Activated T-cell treated with anti-CD3 and anti-CD28 coated beads for 48 hours (primary cell): ENCODE measurements at places on chromosomes 7 and 10.

- no peak for DNase-seq
These were observed 1.5 kb downstream of the IFIT1 start for GRCh38 chr10:89393898-89394297.

DNA sequence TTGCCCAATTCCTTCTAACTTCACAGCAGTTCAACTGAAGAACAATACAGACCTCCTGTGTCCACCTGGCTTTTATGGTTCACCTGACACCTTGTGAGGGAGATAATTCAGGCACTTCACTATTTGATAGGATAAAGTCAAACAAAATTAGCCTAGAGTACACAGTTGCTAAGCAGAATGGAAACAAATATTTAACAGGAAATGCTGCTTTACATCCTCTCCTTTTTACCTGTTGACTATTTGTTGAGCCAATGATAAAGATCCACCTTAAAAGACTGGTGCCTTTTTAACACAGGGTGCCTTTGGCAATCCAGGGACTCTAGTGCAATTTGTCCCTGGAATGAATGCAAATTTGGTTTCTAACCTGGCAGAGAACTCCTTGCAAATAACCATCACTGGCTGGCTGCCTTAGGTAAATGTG lies 39.8 kb downstream of the ITPRID1 start:
- DNase-seq = no peak

- no peak for DNase-seq
These were observed 2.7 kb downstream of the VGF start for GRCh38 chr7:101162551-101163278.

DNA sequence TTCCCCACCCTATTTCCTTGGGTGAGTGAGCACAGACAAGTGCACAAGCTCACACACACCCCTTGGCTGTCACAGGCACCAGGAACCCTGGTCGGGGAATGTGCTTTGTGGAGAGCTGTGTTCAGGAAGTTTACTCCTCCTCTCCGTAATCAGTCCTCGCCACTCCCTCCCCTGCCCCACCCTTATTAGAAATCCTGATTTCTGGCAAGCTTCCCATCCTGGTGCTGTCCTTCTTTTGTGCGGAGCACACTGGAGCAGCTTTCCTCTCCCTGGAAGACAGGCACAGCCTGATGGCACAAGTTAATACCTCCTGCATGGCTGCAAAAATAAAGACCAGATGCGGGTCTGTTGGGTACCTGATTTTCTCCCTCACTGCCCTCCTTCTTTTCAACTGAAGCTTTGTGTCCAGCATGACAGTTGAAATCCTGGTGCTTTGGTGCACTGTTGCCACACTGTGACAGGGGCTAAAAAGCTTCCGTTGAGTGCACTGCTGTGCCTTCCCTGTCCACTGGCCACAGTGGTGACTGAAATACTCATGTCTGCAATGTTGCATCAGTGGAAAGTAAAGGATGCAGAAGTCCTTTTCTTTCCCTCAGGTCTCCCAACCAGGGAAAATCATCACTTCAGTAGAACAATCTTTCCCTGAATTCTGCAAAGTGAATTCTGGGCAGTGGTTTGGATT lies 55.0 kb downstream of the LRRC4 start:
- no peak for DNase-seq

GRCh38 chr7:1514995-1515401 lies 10.8 kb upstream of the INTS1 start:
- no peak for DNase-seq

GRCh38 chr7:77685233-77685632 lies 11.0 kb upstream of the RSBN1L start:
- no peak for DNase-seq

DNA sequence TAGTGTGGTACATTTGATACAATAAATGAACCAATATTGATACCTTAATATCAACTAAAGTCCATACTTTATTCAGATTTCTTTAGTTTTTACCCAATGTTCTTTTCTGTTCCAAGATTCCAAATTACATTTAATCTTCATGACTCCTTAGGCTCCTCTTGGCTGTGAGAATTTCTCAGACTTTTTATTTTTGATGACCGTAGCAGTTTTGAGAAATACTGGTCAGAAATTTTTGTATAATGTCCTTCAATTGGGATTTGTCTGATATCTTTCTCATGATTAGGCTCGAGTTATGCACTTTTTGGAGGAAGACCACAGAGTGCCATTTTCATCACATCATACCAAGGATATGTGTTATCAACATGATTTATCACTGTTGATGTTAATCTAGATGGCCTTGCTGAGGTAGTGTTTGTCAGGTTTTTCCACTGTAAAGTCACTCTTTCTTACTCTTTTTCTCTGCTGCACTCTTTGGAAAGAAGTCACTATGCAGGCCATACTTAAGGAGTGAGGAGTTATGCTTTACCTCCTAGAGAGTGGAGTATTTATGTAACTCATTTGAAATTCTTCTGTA lies 12.9 kb upstream of the ENTPD1 start:
- DNase-seq = no peak

GRCh38 chr7:70040970-70041766 lies 442.9 kb downstream of the AUTS2 start:
- no peak for DNase-seq

GRCh38 chr7:154735766-154736165 lies 267.2 kb downstream of the PAXIP1 start:
- no peak for DNase-seq

GRCh38 chr7:139940866-139941265 lies 111.8 kb downstream of the TBXAS1 start:
- DNase-seq = no peak

- DNase-seq = no peak
These were observed 22.5 kb downstream of the LRRC27 start for GRCh38 chr10:132354356-132355094.

DNA sequence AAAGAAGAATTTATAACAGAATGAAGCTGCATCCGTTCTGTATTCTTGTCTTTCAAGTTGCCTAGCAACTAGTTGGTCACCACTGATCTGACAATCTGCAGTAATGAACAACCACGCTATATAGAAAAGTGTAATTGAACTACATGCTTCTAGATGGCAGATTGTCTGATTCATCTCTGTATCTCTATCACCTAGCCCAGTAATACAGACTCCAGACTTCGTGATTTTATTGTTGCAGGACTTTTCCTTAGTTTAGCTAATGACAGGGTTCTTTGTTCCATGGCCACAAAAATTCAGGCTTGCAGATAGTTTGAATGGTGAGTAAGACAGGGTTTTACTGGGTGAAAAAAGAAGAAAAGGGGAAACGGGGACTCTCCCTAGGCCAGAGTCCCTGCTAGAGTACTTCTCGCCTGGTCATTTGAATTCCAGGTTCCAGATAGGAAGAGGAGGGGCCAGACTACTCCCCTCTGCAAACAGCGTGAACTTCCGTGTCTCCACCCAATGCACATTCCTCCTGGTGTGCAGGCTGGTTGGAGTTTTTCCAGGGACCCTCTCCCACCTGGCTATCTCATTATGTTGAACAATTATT lies 45.9 kb downstream of the COL1A2 start:
- no peak for DNase-seq

- no peak for DNase-seq
These were observed 188.6 kb upstream of the PRPS1L1 start for GRCh38 chr7:18216270-18216669.

GRCh38 chr10:51176976-51177695 lies 102.8 kb downstream of the PRKG1 start:
- DNase-seq = no peak

DNA sequence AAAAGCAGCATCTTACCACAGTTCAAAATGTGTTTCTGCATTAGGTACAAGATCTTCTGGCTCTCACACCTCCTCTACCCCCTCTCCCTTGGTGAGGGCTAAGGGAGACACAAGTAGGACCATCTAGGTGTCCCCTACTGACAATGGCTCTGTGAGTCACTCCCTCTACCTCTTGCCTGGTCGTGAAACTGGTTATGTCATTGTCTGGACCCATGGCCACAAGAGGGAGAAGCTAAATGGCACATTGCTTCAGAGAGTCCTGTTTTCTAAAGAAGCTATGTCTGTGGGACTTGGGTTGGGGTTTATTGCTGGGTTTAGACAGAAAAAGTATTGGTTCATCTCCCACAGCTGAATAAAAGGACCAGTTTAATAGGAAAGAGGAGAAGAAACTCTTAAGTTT lies 4.0 kb upstream of the PLXNA4 start:
- DNase-seq = no peak

DNA sequence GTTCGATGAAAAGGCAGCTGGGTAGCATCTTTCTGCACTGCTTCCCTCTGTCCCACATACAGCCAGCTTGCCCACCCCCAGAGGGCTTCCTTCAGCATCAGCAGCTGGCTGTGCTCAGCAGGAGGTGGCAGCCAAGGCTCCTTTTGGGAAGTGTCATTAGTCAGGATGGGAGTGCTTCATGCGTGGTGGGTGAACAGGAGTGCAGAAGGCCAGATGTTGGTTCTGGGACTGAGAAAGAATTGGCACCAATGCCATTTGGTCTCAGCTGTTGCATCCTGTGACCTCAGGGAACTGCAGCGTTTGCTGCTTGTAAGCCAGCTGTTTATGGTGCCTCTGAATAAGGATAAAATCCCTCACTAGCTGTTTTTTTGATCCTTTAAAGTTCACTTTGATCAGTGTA lies 131.1 kb upstream of the SORCS3 start:
- no peak for DNase-seq

DNA sequence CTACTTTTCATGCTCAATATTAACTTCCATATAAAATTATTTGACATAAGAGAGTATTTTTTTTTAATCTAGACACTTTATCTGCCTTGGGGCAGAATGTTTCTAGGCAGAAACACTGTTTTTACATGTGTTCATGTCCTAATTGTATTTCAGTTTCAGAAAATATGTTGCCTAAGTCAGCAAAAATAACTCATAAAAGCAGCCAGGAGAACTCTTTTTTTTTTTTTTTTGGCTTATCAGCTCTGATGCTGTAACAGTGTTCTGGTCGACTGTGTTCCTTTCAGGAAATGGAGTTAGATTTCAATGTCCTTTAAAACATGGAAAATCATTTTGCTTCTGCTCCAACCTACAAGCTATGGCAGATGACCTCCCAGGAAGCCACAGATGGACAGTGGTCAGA lies 63.2 kb upstream of the OPALIN start:
- DNase-seq = no peak

DNA sequence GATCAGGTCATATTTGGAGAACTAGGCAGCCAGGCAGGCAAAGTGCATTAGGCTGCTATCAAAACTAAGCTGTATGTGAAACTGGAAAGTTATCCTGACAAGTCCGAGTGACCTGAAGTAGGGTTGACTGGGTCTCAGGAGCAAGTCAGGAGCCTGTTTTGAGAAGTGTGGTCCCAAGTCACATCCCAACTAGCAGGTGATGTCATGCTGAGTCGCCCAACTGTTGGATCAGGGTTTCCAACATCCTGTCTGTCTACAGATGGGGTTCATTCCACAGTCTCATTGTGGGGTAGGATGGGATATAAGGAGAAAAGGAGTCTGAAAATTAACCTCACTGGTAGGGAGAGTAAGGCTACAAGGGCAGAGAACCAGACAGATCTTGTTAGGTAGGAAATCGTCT lies 27.0 kb downstream of the SLC26A4 start:
- no peak for DNase-seq

GRCh38 chr7:142774826-142775225 lies 4.1 kb downstream of the PRSS2 start:
- DNase-seq = no peak

GRCh38 chr7:89680161-89680560 lies 474.1 kb upstream of the STEAP1 start:
- DNase-seq = no peak

- no peak for DNase-seq
These were observed 40.2 kb downstream of the NUP205 start for GRCh38 chr7:135597926-135598305.

DNA sequence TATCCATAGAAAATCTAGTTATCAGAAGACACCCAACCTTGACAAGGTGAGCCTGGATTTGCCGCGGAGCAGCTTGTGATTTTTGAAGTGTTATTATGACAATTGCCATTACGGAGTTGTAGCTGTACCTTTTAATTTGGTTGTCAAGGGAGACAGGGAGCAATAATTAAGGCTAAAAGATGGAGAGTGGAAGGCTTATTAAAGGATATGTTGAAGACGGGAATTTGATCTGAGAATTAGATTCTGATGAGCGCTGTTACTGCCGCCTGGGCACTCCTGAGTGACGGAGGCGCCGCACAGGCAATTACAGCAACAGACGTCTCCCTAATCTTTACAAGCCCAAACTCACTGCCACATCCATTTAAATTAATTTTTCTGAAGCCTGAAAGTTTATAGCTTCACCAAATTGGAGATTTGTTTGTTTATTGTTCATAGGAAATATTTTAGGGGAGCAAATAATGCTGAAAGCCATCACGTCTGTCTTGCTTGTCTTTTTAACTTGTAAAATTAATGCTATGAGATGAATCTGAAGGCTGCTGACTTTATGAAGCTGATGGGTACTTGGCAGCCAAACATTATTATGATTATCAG lies 475.0 kb upstream of the ADARB2 start:
- DNase-seq = no peak

- DNase-seq = no peak
These were observed 106.8 kb downstream of the GALNT17 start for GRCh38 chr7:71238581-71239295.

GRCh38 chr7:112882991-112883390 lies 92.8 kb upstream of the TMEM168 start:
- no peak for DNase-seq

DNA sequence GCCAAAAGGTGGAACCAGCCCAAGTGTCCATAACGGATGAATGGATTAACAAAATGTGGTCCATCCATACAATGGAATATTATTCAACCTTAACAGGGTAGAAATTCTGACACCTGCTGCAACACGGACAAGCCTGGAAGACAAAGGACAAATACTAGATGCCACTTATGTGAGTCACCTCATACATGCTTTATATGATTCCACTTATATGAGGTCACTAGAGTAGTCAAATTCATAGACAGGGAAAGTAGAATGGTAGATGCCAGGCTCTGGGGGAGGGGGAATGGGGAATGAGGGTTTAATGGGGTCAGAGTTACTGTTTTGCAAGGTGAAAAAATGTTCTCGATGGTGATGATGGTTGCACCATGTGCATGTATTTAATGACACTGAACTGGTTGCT lies 34.0 kb upstream of the CYTH3 start:
- no peak for DNase-seq

- no peak for DNase-seq
These were observed 115.8 kb upstream of the TMEM168 start for GRCh38 chr7:112905950-112906349.

- no peak for DNase-seq
These were observed 7.8 kb downstream of the ZNF680 start for GRCh38 chr7:64555046-64555445.

GRCh38 chr10:103241262-103242011 lies 4.2 kb upstream of the RPEL1 start:
- DNase-seq = no peak

- no peak for DNase-seq
These were observed 16.1 kb downstream of the CCSER2 start for GRCh38 chr10:84344526-84344925.

DNA sequence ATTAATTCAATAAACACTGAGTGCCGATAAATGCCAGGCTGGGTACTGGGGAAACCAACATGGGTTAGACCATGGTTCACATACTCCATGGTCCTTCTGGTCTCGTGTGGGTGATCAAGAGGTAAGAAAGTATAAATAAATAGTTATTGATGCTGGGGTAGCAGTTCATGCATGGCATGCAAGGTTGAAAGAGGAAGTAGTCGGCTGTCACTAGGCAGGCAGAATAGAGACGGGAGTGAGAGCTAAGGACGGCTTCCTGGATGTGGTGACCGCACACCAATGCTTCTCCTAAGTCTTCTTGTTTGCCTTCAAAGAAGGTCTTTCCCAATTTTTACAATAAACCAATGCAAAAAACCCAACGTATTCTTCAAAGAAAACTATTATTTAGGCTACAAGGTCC lies 208.6 kb downstream of the ADAM12 start:
- no peak for DNase-seq
